ENCODE measurements at places on chromosomes 16 and 17.

- no peak for DNase-seq
Observed at GRCh38 chr16:11503566-11503965, 83.2 kb downstream of the LITAF start.

GRCh38 chr16:67525176-67525860, 3.3 kb upstream of the RIPOR1 start:
- DNase-seq = peak; percentile 68

DNA sequence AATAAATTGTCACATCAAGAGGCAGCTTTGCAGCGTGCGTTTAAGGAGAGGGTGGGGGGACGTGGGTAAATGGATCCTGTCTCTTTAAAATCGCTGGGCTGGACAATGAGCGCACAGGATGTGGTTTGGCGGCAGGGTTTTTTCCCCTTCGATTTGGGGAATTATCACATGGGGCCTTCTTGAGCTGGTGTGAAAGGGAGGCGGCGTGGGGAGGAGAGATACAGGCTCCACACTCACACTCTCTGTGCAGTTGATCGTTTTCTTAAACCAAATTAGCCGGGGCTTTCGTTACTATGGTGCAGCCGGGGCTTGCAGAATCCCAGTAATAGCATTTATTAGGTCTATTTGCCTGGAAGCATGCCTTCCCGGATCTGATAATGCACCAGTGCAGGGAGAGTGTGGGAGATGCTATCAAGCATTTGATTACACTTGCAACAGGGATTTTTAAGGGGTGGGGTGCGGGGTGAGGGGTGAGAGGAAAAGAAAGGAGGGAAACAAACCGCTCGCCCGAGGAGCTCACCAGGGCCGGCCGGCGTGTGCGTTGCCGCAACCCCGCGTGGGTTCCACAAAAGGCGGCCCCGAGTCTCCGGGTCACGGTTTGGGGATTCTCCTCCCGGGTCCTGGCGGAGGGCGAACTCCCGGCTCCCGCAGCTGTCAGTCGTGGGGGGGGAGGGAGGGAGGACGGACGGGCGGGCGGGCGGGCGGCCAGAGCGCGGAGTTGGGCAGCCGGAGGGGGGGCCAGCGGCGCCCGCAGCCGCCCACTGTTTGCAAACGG, 58.8 kb upstream of the GSE1 start:
- DNase-seq = peak; percentile 86

GRCh38 chr17:1008008-1008761, 11.3 kb downstream of the TIMM22 start:
- no peak for DNase-seq

GRCh38 chr17:45293413-45294211, 23.2 kb downstream of the MAP3K14 start:
- DNase-seq = peak; percentile 90

DNA sequence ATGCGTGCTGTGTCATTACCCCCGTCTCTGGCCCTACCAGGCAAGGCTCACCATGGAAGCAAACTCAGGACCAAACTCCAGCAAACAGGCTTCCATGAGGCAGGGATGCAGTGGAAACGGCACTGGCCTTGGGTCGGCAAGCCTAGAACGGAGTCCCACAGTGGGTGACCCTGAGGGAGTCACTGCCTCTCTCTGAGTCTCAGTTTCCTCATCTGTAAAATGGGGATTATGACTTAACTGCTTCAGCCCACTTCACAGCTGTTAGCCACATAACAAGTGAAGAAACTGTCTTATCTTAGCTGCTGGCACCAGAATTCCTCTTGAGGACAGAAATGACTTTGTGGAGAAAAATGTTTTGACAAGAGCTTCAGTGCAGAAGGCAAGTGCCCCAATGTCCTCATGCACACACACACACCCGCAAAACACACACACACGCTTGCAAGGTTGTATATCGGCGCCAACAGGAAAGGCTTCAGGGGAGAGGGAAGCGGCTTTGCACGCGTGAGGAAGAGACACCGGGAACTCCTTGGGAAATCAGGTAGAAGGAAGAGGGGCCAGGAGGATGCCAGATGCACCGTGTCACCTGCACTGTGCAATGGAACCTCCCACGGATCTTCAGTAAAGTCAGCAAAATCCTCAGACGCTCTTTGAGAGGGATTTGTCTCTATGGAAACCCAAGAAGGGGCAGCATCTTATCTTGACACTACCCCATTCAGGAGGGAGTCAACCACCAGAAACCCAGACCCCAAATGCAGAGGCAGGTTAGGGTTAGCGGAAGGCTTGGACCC, 53.7 kb downstream of the GSG1L start:
- DNase-seq = no peak

All from NCI-H226 (cell line).